ENCODE measurements at places on chromosomes 6 and 20. TPM values are rescaled to one million over a fixed set of nuclear protein-coding genes. Genes with fewer than 3 reads are reported as not detected.

Gene PCSK2
- total RNA-seq: 0.32 TPM

Gene SLC35B3
- 33.4 TPM for total RNA-seq

Gene SLC32A1
- not detected for total RNA-seq

Gene MAS1
- total RNA-seq: not detected

- no peak overlapping the region for H3K4me3 ChIP-seq
- no peaks in the 10 kb centered on the region for H3K27me3 ChIP-seq
- H3K36me3 ChIP-seq: no peaks in the 10 kb centered on the region
- H3K27ac ChIP-seq: peak overlapping the region; percentile 1
- no peak for DNase-seq
- no peaks in the 10 kb centered on the region for H3K4me1 ChIP-seq
These were observed 21.7 kb upstream of the BNIP5 start for GRCh38 chr6:36358226-36358915.

- no peaks in the 10 kb centered on the region for H3K27me3 ChIP-seq
- H3K27ac ChIP-seq: no peak overlapping the region
- H3K36me3 ChIP-seq: no peaks in the 10 kb centered on the region
- H3K4me1 ChIP-seq: no peaks in the 10 kb centered on the region
These were observed 305.4 kb upstream of the CDYL start for GRCh38 chr6:4470698-4471210.

DNA sequence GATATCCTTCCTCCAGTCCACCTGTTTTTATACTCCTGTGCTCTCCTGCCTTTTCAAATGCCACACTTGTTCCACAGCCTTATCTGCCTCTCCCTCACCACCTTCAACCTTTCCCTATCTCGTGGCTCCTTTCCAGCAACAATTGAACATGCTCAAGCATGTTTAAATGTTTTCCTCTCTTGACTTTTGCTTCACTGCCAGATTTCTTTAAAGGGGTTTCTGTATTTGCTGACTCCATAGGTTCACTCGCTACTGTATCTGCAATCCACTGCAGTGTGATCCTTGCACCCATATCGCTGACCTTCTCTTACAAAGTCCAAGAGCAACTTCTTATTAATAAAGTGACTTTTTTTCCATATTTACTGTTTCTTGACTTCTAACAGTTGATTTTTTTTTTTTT lies 11.2 kb upstream of the GMNN start:
- DNase-seq: peak; percentile 60
- H3K27me3 ChIP-seq: no peaks in the 10 kb centered on the region
- H3K4me3 ChIP-seq: no peak overlapping the region
- no peak overlapping the region for H3K27ac ChIP-seq
- no peaks in the 10 kb centered on the region for H3K36me3 ChIP-seq

- H3K27ac ChIP-seq: peak overlapping the region; percentile 56
- H3K4me1 ChIP-seq: no peaks in the 10 kb centered on the region
- peak; percentile 43 for DNase-seq
- H3K4me3 ChIP-seq: peak overlapping the region; percentile 73
- H3K27me3 ChIP-seq: no peaks in the 10 kb centered on the region
- no peaks in the 10 kb centered on the region for H3K36me3 ChIP-seq
These were observed 526 bp downstream of the SULF2 start for GRCh38 chr20:47784599-47785310.

DNA sequence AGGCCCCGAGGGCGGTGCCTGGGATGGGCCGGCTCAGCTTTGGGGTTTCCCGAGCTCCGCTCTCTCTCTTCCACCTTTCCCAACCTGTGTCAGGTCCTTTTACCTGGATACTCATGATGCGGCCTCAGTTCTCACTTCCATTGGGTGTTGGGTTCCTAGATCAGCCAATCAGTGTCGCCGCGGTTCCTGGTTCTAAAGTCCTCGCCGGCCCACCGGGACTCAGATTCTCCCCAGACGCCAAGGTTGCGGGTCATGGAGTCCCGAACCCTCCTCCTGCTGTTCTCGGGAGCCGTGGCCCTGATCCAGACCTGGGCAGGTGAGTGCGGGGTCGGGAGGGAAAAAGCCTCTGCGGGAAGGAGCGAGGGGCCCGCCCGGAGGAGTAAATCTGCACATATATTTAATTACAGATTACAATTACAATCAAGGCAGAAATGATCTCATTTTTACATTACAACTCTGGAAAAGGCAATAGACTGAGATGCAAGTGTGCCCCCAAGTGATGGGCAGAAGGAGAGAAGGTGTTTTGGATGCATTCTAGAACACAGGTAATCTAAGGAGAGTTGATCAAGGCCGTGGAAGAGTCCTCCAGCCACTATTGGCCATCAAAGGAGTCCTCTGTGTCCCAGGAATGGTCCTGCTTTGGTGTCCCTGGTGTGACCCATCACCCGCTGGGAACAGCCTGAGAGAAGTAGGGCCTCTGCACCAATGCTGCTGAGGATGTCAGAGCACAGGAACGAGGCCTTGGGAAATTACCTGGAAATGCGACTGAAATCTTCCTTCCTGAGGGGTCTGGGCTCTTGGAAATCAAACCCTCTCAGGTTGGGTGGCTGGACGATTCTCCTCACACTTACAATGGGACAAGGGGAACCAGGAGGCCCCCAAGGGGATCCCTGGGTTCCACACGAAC lies 34.7 kb upstream of the MICB start:
- H3K36me3 ChIP-seq: no peaks in the 10 kb centered on the region
- peak; percentile 95 for DNase-seq
- H3K4me1 ChIP-seq: peaks cover 12% of the 10 kb centered on the region
- no peaks in the 10 kb centered on the region for H3K27me3 ChIP-seq

- H3K27me3 ChIP-seq: no peaks in the 10 kb centered on the region
- no peaks in the 10 kb centered on the region for H3K4me1 ChIP-seq
- DNase-seq: no peak
- no peak overlapping the region for H3K27ac ChIP-seq
These were observed 235.0 kb downstream of the GMPR start for GRCh38 chr6:16473184-16473907.

DNA sequence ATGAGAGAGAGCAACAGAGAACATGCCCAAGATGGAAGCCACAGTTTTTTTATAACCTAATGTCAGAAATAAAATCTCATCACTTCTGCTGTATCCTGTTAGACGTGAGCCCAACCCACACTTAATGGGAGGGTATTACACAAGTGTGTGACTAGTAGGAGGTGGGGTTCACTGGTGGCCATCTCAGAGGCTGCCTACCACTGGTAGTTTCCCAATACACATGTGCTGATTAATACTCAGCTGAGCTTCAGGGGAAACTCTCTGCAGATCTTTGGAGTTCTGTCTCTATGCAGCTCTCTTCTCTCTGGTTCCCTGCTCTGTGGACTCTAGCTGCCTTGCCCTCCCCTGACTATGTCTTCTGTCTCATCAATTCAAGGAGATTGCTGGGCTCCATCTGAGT lies 35.7 kb downstream of the CNBD2 start:
- no peaks in the 10 kb centered on the region for H3K4me1 ChIP-seq
- no peak overlapping the region for H3K4me3 ChIP-seq
- H3K36me3 ChIP-seq: no peaks in the 10 kb centered on the region
- no peak overlapping the region for H3K27ac ChIP-seq
- H3K27me3 ChIP-seq: no peaks in the 10 kb centered on the region

GRCh38 chr20:50130356-50130723 lies 17.4 kb upstream of the UBE2V1 start:
- DNase-seq: no peak
- H3K4me1 ChIP-seq: no peaks in the 10 kb centered on the region
- no peak overlapping the region for H3K27ac ChIP-seq
- peaks cover 7% of the 10 kb centered on the region for H3K36me3 ChIP-seq

DNA sequence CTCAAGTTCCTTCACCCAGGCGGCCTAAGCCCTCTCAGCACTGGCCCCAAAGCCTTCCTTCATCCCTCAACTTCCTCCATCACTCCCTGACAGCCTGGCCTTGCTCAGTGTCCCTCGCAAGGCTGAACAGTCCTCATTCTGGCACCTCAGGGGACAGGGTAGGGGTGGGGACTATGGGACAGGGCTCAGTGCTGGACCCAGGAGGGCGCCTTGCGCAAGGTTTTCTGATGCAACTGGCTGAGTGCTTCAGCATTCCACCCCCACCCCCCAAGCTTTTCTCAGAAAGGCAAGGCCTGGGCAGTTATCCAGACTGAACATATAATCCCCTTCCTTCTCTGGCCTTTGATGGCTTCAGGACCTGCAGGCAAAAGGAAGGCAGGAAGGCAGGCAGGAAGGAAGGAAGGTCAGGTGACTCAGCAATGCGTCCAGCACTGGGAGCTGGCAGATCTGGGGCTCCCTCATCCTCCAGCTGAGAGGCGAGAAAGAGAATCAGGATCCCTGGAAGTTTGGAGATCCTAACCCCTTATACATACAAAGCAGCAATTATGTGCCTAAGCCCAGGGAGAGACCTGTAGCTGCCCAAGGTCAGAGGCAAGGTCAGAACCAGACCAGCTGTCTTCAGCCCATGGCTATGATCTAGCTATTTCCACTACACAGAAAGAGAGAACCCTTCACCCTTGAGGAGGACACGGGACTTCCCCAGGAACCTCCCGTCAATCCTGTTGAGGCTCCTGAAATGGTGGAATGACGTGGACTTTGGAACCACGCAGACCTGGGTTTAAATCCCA lies 8.6 kb upstream of the TRIB3 start:
- H3K36me3 ChIP-seq: no peaks in the 10 kb centered on the region
- H3K27ac ChIP-seq: no peak overlapping the region
- no peak overlapping the region for H3K4me3 ChIP-seq
- no peaks in the 10 kb centered on the region for H3K27me3 ChIP-seq
- DNase-seq: peak; percentile 42
- H3K4me1 ChIP-seq: peaks cover 4% of the 10 kb centered on the region

GRCh38 chr6:138572167-138572875 lies 73.0 kb upstream of the NHSL1 start:
- H3K27me3 ChIP-seq: no peaks in the 10 kb centered on the region
- H3K27ac ChIP-seq: peak overlapping the region; percentile 26
- DNase-seq: peak; percentile 81
- H3K4me1 ChIP-seq: no peaks in the 10 kb centered on the region

Measured in colonic mucosa (tissue), 4 donors.